Fibroblast of the conjunctiva (primary cell): ENCODE measurements at places on chromosomes 1 and 21.

DNA sequence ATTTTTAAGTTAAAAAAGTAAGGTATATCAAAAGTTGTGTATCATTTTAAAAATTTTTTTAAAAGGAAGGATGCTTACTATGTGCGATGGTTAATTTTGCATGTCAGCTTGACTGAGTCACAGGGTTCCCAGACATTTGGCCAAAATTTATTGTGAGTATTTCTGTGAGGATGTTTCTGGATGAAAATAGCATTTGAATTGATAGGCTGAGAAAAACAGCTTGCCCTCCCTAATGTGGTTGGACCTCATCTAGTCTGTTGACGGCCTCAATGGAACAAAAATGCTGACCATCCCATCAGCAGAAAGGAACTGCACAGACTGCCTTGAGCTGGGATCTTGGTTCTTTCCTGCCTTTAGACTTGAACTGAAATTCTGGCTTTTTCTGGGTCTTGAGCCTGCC, 724.5 kb downstream of the NCAM2 start:
- DNase-seq, result no peak

GRCh38 chr1:164054331-164054730, 504.7 kb upstream of the PBX1 start:
- no peak for DNase-seq

DNA sequence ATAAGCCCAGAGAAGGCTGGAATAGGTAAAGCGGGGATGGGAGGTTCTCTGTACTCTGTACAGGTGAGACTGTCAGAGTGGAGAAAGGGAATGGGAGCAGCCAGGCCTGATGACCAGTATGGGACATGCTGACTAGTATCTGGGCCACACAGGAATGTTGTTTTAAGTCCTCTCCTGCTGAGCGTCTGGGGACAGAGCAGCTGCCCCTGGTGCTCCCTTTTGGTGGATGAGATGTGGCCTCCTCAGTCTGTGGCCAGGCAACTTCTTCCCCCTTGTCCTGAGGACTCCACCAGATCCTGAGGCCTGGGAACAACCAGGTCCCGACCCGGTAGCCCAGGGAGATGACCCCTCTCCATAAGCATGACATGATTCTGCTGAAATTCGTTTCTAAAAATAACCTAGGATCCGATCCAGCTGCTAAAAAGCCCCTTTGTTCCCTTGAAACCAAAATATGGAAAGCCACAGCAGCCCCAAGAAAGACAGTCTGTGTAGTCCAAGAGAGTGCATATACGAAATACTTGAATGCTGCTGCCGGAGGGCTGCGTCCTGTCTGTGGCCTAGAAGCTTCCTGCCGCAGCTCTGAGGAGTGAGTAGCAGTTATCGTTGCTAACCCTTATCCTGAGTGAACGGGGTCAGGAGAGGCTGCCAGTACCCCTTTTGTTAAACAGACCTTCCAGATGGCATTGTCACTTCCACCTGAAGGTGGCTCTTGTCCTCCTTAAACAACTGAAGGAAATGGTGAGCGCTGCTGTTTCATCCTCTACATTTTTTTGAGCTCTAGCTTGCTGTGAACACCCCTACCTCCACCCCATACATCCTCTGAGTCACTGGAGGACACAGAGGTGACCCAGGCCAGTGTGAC, 47.1 kb downstream of the ATP2B4 start:
- DNase-seq, result peak; percentile 75

GRCh38 chr1:71621785-71622184, 541.0 kb upstream of the ZRANB2 start:
- no peak for DNase-seq

DNA sequence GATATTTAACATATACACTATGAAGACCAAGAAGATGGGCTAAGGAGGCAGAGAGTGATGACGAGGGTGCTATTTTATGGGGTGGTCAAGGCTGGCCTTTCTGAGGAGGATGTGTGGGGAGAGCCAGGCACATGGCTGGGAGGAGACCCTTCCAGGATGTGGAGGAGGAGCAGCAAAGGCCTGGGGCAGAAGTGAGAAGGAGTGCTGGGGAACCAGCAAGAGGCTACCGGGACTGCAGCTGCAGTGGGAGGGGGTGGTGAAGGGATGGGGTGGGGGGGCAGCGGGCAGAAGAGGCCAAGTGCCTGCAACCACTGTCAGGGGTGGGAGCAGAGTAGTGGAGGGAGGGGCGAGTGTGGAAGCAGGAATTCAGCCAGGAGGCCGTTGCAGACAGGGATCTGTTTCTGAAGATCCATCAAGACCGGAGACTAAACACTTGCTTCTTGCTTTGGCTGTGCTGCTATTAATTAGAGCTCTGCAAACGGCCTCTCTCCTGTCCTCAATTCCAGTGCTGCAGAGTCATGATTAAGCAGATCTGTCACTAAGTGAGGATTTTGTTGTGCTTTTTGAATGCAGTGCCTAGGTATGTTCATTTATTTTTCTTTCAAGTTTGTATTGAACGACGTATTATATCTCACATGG, 89.9 kb downstream of the IER5 start:
- DNase-seq, result no peak

DNA sequence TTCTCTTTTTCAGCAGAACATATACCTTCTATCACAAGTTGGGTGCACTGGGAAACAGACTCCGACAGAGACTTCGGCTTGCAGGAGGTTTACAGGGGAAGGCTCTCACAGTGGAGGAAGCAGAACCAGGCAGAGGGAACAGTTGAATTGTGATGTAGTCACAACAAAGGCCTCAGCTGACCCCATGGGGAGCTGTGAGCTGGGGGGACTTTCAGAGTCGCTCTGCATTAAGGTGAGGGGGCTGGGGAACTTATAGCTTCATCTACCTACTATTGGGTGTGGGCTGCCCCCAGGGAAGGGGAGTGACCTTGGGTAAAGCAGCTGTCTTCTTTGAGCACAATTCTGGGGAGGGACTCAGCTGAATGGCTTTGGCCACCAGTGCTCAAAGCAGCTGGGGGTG, 94.9 kb upstream of the POU3F1 start:
- no peak for DNase-seq

GRCh38 chr21:31772674-31773555, 41.0 kb upstream of the SCAF4 start:
- no peak for DNase-seq

DNA sequence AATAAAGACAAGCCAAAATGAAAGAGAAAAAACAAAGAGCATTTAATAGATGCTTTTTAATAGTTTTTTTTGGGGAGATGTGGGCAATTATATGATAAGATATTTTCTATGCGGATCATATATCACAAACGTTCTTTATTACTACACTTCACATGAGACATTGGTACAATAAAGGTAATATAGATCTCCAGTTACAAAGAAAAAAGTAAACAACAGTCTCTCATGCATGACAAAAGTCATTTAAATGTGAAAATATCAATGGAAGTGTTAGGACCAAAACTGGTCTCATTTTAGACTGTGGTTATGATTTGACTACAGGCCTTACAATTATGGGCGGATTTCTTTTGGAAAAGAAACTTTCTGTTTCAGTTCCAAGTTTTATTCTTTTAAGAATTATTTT, 687.0 kb downstream of the ADGRL2 start:
- no peak for DNase-seq

DNA sequence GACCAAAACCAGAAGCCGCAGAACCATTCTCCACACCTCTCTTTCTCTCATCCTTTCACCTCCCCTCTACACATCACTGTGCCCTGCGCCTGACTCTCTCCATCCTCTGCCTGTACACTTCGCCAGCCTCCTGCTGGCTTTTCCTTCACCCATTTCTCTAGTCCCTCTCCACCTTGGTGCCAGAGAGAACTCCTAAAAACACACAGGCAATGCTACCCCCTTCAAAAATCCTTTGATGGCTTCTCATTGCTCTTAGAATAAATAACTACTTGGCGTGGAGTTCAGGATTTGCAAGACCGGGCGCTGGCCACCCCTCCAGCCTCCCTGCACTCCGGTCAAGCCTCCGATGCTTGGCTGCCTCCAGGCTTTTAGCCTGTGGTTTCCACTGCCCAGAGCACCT, 8.6 kb downstream of the CRABP2 start:
- no peak for DNase-seq

DNA sequence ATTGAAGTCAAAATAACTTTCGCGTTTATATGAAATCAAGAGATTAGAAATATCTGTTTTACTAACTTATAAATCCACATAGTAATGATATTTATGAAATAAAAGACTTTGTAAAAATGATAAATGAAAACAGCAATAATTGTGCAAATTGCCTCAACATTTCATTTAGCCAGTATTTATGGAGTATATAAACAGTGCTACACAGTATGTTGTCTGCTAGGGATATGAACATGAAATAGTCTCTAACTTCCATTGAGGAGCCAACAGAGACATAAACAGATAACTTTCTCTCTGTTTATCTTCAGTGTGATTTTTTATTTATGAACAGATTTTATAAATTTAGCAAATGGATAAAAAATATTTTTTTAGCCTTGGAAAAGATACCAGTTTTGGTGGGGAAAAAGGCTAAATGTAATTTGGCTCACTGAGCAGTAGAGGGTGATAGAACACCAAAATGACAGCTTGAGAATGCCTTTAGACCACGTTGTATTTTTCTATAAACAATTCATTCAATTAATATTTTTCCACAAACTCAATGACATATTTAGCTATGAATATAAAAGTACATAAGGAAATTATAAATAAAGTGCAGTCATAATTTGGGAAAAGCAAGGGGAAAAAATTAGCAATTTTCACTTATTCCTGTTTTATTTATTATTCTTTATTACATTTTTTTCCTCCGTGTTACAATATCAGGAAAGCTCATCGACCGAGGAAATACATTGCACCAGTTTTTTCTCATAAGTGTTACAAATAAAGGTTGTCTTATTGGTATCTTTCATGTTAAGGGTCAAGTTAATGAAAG, 47.5 kb upstream of the EEIG2 start:
- DNase-seq, result peak; percentile 24

GRCh38 chr1:186681801-186682200, 1.6 kb upstream of the PTGS2 start:
- peak; percentile 79 for DNase-seq

- DNase-seq, result no peak
Measured at GRCh38 chr1:104387716-104388508, 638.2 kb downstream of the AMY1C start.

DNA sequence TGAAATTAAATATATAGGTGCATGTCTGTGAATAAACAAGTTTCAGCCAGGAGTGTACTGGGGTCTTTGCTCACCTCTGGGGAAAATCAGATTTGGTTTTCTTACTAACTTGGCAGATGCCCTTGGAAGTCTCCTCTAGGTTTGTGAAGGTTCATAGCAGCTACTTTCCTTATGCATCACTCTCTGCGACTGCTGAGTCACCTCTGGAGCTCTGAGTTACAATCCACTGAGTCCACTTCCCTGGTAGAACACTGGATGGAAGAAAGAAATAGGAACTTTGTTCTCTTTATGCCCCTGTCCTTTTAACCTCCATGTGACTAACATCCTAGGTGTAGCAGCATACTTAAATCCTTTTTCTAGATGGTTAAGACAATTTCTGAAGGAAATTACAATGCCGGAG, 4.4 kb upstream of the FASLG start:
- DNase-seq, result no peak

- DNase-seq, result no peak
Measured at GRCh38 chr1:91883470-91883869, 2.5 kb downstream of the TGFBR3 start.

GRCh38 chr1:215181518-215181917, 99.0 kb downstream of the KCNK2 start:
- no peak for DNase-seq

- DNase-seq, result no peak
Measured at GRCh38 chr21:42363312-42363711, 3.0 kb downstream of the TFF1 start.

GRCh38 chr1:244041466-244042120, 9.5 kb upstream of the ZBTB18 start:
- no peak for DNase-seq

GRCh38 chr1:41958015-41958673, 39.4 kb upstream of the HIVEP3 start:
- no peak for DNase-seq

DNA sequence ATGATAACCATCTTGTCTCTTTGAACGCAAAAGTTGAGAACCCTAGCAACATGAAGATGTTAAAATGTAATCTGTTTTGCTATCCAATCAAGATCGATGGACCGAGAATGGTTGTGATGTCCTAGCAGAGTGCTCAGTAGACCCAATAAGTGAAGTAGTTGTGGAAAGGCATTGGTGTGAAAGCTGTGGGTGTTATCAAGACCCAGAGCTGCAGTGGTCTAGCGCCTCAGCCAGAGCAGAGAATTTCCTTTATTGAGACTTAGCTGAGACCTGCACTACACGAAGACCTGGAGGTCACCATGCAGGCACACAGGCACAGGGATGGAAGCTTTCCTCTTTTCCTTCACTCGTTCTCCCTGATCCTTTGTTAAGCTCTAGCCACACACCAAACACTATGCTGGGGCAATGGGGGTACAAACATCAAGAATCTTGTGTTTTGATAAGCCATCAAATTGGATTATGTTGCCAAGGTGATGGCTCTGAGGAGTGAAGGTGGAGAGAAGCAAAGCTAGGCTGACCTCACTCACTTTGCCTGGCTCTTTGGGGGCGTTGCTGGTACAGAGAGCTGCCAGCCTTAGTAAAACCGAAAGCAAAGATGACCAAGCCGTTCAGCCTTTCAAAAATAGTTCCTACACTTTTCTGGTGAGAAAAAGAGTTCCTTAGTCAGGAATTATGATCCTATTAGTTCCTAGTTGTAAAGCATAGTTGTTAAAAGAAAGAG, 24.1 kb downstream of the METTL13 start:
- DNase-seq, result no peak

DNA sequence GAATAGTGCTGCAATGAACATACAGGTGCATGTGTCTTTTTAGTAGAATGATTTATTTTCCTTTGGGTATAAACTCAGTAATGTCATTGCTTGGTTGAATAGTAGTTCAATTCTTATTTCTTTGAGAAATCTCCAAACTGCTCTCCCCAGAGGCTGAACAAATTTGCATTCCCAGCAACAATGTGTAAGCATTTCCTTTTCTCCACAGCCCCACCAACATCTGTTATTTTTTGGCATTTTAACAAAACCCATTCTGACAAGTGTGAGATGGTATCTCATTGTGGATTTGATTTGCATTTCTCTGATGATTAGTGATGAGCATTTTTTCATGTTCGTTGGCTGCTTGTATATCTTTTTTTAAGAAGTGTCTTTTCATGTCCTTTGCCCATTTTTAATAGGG, 21.9 kb upstream of the EEIG2 start:
- DNase-seq, result no peak

GRCh38 chr1:153437236-153437635, 20.9 kb downstream of the S100A7A start:
- DNase-seq, result no peak

- no peak for DNase-seq
Measured at GRCh38 chr1:179883040-179883744, 1.1 kb downstream of the TOR1AIP1 start.

DNA sequence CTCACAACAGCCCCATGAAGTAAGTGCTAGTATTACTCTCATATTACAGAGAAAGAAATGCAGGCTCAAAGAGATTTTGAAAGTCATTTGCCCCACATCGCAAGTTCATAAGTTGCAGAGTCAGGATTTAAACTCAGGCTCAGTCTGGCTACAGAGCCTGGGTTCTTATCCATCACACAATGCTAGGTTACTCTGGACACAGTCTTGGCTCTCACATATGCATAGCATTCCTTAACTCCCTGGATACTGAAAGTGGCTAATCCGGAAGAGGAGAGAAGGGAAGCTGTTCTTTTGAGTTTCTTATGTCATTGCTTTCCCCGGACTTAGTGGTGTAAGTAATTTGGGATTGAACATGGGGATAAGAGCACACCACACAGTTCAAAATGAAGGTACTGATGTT, 357.4 kb upstream of the PLXNA2 start:
- no peak for DNase-seq

GRCh38 chr1:108893141-108893530, 16.4 kb downstream of the GPSM2 start:
- DNase-seq, result no peak
